ENCODE measurements at places on chromosomes 3 and 15.

DNA sequence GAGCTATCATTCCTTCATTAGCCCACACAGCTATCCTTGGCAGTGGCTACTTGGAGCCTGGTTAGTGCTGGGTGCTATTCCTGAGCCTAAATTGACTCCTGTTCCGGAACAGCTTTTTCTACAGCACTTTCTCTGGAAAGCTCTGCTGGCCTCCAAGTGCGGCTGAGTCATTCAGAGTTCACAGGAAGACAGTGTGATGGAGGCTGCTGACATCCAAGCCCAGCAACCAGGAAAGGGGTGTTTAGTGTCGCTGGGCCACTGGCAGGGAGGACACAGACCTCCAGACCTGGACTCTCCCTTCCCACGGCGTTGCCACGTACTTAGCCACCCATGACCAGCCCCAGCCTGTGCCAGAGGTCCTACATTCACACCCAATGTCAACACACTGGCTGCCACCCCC lies 28.7 kb downstream of the CACNA2D2 start:
- no peak for DNase-seq

DNA sequence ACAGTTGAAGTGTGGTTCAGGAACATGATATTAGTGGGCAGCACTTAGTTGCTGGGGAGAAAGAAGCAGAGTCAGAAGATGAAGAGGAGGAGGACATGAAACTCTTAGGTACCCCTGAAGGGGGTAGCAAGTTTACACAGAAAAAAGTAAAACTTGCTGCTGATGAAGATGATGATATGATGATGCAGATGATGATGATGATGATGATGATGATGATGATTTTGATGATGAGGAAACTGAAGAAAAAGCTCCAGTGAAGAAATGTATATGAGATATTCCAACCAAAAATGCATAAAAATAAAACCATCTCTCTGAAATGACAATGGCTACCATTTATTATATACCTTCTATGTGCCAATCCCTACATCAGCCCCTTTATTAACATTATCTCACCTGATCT lies 39.9 kb upstream of the SOX14 start:
- no peak for DNase-seq

- DNase-seq, result no peak
Measured at GRCh38 chr3:114093596-114093995, 37.1 kb downstream of the QTRT2 start.

- no peak for DNase-seq
Measured at GRCh38 chr15:48643776-48644466, 1.6 kb downstream of the FBN1 start.

GRCh38 chr15:71685420-71685993 lies 124.8 kb upstream of the NR2E3 start:
- DNase-seq, result no peak

- DNase-seq, result no peak
Measured at GRCh38 chr15:62726461-62726860, 316.1 kb upstream of the TPM1 start.

DNA sequence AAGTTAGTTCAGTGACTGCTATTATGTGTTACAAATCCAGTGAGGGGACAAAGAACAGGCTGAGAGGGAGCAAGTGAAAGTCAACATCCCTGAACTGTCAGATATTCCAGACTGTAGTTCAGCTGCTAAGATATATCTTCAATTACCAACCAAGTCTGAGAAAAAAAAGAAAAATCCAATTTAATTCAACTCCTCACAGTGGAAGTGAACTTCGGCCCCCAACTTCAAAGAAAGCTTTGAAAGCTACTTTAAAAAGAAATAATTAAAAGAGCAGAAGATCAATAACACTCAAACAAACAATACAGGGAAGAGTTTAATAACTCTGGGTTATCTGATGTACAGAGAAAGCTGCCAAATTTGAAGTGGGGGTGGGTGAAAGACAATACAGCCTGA lies 174.0 kb downstream of the SERPINI1 start:
- DNase-seq, result no peak

GRCh38 chr15:77021803-77022381 lies 27.0 kb downstream of the PSTPIP1 start:
- peak; percentile 48 for DNase-seq

- DNase-seq, result no peak
Measured at GRCh38 chr3:128725547-128726022, 398 bp upstream of the RAB7A start.

DNA sequence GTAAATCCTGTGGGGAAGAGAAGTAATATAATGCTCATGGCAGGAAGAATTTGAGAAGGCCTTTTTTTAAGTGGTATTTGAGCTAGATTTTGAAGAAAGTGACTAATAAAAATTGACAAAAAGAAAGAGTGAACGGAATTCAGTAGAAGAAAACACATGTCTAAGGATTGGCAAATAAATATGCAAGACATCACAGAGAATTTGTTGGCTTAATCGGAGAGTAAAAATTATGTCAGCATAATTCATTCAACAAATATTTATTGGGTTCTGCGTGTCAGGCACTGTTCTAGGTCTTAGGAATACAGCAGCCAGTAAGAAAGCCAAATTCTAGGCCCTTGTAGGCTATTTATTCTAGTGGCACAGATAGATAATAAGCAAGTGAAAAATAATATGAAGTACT lies 33.6 kb upstream of the LEKR1 start:
- DNase-seq, result no peak

DNA sequence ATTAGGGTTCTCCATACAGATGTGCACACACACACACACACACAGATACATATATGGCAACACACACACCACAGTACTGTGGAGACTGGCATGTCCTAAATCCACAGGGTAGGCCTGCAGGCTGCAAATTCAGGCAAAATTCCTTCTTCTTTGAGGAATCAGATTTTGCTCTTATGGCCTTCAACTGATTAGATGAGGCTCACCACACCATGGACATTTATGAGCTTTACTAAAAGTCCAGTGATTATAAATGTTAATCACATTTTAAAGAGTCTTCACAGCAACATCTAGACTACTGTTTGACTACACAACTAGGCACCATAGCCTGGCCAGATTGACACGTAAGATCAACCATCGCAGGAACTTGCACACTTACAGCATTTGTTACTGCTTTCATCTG lies 140.3 kb upstream of the UBE3A start:
- no peak for DNase-seq

DNA sequence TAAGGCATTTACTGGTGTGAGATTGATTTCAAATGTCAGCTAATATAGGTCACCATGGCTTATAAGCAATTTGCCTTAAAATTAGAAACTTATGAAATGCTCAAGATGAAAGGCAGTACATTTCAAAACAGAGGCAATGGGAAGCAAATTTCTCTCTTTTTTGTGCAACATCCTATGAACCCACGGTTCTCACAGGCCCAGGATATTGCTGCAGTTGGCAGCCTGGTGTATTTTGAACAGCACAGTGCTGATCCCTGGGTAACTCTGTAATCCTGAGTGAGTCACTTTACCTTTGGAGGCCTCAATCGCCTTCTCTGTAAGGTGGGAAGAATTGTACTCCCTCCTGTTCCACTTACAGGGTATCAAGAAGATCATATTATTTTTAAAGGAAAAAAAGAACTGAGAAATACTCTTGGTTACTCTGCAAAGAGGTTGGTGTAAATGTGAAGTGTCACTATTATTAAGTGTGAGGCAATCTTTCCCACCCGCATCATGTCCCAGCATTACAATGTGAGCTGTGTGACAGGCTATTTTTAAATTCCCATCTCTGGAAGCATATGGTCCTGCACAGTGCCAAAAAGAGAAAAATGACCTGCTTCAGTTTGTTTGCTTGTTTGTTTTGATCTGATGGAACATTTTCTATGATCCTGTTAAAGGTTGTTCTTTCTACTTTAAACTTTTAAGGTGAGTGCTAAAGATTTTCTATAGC lies 190.1 kb upstream of the LPP start:
- DNase-seq, result no peak

DNA sequence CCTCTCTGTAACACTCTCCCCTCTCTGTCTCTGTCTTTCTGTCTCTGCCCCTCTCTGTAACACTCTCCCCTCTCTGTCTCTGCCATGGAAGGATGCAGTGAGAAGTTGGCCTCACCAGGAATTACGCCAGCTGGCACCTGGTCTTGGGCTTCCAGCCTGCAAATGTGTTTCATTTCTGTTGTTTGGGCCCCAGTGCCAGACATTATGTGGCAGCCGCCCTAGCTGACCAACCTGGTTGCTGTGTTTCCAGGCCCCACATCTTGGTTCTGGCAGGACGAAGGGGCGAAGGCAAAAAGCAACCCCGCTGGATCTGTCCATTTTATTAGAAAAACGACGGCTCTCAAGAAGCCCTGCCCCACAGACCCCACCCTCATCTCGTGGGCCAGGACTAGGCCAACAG lies 5.2 kb upstream of the ZXDC start:
- DNase-seq, result no peak

GRCh38 chr15:64105113-64105704 lies 9.4 kb downstream of the SNX1 start:
- no peak for DNase-seq

DNA sequence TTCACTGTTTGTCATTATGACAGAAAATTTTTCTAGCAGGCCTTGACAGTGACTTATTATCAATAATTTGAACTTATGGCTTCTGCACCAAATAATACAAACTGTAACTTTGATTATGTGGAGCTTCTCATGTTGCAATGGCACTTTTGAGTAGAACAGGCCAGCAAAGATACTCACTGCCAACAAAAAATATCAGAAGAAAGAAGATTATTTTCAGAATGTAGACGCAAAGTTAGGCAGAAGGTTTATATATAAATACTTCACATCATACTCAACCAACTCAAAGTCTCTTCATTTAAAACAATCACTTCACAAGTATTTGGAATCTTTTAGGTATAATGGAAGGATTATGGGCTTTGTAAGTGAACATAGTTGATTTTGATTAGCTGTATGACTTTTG lies 893.0 kb downstream of the ROBO2 start:
- no peak for DNase-seq

DNA sequence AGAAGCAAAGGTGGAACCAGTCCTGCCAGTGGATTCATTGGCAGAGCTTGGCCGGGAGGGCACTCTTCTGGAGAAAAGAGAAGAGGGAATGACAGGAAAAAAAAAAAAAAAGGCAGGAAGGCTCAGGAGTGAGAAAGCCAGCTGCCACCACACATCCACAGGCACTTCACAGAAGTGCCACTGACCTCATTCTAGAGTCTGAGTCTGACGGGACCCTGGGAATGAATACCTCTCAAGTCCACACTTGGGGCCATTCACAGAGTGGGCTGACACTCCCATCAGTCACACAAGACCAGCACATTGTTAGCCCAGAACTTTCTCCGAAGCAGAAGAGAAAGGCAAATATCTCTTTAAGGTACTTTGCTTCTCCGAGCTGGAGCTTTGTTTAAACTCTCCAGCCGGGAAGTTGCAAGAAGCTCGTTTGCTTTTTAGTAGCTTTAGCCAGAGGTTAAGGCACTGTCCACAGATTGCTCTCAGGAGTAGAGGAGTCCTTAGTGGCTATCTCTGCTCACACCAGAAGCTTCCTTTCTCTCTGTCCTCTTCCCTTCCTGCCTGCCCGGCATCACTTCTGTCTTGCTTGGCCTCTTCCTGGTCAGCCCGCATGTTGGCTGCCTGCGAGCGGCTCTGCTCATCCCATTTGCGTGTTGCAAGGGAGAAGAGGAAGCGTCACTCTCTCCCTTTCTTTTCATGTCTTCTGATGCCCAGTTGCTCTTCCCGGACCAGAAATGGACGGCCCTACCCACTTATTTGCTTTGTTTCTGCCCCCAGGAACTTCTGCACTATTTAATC lies 53.8 kb downstream of the CMTM6 start:
- DNase-seq, result no peak
